K562 (cell line): ENCODE measurements at places on chromosomes 16 and 17. TPM values are rescaled to one million over a fixed set of nuclear protein-coding genes. Genes with fewer than 3 reads are reported as not detected.

Gene CCDC200
- not detected in 2 replicates for polyA plus RNA-seq

Gene GUCY2D
- polyA plus RNA-seq = 0.03 TPM in 1 of 2 replicates, not detected in the other

Gene GPR139
- polyA plus RNA-seq = not detected in 2 replicates

Gene TOM1L2
- polyA plus RNA-seq = 2.3 and 4.4 TPM in 2 replicates

- DNase-seq = no peak
Observed at GRCh38 chr16:51759329-51759728, 608.3 kb upstream of the SALL1 start.

DNA sequence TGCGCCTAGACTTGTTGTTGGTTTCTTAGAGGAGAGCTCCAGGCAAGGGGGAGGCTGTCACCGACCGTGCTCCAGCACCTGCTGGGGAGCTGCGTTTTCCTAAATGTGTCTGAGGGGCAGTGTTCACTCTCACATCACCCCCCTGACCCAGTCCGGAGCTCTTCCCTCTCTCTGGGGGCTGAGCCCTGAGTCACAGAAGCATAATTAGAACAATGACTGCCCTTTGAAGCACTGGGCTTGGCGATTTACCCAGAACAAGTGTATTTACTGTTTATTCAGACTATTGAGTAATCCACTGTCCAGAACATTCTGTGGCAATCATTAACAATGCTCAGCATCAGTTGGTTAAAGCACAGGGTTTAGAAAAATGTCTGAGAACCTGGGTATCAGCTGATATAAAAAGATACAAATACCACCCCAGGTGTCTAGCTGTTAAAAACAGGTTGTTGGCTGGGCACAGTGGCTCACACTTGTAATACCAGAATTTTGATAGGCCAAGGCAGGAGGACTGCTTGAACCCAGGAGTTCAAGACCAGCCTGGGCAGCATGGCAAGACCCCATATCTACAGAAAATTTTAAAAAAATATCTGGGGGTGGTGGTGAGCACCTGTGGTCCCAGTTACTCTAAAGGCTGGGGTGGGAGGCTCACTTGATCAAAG, 8.1 kb downstream of the CES4A start:
- no peak for DNase-seq

DNA sequence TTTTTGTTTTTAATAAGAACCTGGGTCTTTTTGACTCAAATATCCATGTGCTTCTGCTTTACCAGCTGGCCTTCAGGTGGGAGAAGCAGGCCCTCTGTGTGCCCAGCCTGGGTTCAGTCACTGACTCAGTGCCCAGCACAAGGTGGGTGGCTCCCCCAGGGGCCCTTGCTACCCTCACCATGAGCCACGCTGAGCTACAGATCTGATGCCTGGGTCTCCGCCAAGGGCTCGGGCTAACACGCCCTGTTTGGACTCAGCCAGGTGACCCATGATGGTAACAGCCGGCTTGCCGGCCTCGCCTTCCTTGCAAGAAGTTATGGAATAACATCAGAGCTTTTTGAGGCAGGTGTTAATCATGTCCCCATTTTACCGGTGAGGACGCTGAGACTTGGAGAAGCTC, 109.5 kb upstream of the NLRP1 start:
- DNase-seq = no peak

DNA sequence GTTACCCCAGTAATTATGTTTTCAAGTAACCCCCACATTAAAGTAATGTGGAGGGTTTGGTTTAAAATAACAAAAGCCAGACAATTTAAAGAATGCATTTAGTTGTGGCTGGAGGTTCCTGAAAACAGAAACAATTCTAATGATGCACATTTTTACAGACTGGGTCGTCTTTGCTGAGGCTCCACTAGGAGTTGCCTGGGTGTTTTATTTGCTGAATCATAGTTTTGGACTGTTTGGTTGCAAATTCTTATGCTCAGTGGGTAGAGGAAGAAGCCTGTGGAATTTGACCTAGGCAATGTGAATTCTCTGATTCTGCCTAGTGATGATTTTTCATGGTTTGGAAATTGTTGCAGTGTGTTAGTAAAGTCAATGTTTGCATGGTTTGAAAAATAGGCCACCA, 16.3 kb downstream of the SHISA9 start:
- DNase-seq = no peak
